CD4-positive, alpha-beta T cell treated with Interleukin-10 for 1 hour (primary cell): ENCODE measurements at places on chromosomes 1 and 21.

DNA sequence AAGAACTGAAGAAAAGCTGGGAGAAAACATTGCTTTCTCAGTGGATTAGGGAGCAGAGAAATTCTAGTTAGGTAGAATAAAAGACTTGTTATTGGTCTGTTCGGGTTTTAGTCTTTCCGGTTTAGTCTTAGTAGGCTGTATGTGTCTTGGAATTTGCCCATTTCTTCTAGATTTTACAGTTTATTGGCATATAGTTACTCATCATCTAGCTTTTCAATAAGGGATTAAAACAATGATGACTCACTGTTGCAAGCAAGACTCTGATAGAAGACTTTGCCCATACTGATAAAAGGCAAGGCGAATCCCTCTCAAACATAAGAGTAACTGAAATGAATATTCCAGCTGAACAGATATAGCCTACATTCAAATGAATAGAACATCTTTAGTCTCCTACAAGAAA lies 62.3 kb downstream of the GPR137B start:
- no peak for DNase-seq

DNA sequence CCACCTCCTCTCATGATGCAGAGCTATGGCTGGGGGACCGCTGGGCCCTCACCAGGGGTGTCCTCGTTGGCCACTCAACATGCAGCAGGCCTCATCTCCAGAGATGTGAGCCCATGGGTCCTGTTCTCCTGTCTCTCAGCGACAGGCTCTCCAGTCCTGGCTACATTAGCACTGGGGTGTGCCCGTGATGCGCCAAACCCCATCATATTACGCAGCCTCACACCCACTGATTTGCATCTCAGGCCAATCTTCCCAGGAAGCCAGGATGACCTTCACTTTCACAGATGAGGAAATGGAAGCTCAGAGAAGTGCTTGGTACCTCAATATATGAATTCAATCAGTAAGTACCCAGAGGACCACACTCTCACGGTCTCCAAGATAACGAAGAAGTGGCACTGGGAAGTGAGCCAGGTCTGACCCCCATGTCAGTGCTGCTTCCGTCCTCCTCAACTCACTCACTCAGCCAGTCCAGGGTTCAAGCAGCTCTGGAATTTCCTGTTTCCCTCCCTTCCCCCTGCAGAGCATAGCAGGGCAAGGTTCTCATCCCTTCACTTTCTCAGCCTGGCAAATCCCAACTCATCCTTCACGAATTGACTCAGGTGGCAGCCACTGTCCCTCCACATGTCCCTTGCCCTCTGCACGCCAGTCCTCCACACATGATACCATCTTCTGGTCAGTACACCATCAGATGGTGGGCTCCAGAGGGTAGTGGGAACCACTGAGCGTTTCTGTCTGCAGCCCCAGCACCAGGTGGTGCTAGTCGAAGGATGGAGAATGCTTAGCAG lies 28.9 kb upstream of the EVA1B start:
- DNase-seq = no peak

DNA sequence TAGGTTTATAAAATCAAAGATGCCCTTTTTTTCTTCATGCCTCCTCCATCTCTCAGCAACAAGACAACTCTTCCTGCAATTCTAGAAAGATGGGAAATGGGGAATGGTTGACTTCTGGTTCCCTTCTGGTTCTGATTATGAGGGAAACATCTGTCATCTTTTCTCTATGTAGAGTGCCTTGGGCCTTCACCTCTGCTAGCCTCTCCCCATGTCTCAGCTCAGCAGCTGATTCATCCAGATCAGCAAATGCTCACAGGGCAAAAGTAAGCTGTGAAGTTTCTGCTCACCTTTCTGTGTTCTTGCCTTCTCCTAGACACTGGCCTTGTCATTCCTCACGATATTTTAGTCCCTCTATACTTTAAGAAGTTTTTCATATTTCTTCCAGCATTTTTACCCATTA lies 17.8 kb upstream of the BECN2 start:
- DNase-seq = no peak

- no peak for DNase-seq
Measured at GRCh38 chr1:168879896-168880734, 151.1 kb upstream of the DPT start.

DNA sequence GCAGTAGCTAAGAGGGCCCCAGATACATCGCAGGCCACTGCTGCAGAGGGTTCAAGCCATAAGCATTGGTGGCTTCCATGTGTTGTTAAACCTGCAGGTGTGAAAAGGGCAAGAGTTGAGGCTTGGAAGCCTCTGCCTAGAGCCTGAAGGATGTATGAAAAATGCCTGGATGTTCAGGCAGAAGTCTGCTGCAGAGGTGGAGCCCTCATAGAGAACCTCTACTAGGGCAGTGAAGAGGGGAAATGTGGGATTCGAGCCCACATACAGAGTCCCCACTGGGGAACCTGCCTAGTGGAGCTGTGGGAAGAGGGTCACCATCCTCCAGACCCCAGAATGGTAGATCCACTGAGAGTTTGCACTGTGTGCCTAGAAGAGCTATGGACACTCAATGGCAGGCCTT lies 30.6 kb upstream of the ADGRL4 start:
- no peak for DNase-seq

DNA sequence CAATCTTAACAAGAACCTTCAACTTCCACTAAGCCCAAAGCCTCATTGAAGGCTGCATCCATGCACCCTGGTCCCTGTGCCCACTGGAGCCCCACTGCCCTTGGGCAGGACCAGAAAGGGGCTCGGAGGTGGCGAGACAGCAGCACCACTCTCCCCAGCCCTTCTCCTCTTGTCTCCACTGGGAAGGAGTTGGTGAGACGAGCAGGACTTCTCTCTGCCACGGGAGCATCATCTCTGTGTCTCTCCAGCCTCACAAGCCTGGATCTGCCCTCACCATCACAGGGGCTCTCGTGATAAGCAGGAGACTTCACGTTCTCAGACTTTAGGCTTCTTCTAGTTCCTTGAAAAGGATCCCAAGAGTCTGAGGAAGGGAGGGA lies 7.2 kb upstream of the ETV3L start:
- no peak for DNase-seq

GRCh38 chr1:160579216-160579701 lies at the start of gene CD84:
TSS of gene CD84 (minus strand) at chr1:160579496. CDS start at chr1:160579437, 59 bp downstream.
- DNase-seq = peak; percentile 38

GRCh38 chr1:223662943-223663342 lies 2.6 kb downstream of the CAPN8 start:
- no peak for DNase-seq

GRCh38 chr1:24190983-24191461 lies 3.9 kb upstream of the IFNLR1 start:
- no peak for DNase-seq

- DNase-seq = no peak
Measured at GRCh38 chr1:32091591-32091990, 16.3 kb upstream of the KPNA6 start.

DNA sequence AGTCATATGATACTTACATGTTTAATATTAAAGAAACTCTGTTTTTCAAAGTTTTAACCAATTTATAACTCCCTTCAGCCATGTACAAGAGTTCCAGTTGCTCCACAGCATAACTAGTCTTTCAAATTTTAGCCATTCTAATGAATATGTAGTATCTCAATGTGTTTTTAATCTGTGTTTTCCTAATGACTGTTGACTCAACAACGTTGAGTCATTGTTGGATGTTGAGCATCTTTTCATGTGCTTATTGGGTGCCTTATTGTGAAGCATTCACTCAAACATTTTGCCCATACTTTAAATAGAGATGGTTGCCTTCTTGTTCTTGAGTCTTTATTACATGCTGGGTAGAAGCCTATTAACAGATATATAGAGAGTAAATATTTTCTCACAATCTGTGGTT lies 240.2 kb upstream of the LYPLAL1 start:
- no peak for DNase-seq

DNA sequence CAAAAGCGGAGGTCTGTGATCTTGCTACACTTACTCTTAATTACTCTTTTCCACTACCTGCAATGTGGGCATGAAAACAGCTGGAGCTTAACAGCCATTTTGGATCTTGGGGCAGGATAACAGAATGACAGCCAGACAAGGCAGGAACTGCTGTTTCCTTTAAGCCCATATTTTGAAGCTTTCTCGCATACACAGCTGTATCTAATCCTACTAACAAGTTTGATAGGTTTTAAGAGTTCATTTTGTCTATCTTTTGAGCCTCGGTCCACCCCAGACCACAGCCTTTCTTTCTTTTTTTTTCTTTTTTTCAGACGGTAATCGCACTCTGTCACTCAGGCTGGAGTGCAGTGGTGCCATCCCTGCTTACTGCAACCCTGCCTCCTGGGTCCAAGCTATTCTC lies 42.4 kb upstream of the CRB1 start:
- DNase-seq = no peak

- DNase-seq = no peak
Measured at GRCh38 chr1:61092642-61093041, 10.3 kb downstream of the NFIA start.

DNA sequence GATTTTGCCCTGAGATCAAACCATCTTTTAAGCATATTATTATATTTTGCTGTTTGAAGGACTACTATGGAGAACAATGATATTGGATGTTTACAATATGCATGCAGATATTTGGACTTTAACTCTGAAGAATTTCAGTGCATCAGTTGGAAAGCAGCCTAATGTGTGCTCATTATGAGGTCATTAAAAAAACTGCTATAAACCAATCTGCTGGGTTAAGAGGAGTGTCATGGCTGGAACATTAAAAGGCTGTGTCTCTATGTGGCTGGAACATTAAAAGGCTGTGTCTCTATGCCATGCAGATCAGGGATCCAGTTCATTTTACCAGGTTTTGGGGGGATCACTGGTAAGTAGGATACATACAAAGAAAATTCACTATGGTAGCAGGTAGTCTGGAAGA lies 77.6 kb downstream of the SPATA46 start:
- no peak for DNase-seq

DNA sequence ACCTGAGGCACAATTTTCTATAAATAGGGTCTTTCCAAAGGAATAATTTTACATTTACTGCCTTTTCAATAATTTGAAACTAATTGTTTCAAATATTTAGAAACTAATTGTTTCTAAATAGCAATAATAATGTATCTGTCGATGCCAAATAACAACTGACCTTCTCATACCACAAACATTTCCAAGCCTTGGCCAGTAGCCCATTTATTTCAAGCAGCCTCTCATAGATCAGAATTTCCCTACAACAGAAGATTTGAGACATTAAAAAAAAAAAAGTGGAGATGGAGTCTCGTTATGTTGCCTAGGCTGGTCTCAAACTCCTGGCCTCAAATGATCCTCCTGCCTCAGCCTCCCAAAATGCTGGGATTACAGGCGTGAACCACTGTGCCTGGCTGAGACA lies 2.1 kb upstream of the GFI1 start:
- DNase-seq = no peak

DNA sequence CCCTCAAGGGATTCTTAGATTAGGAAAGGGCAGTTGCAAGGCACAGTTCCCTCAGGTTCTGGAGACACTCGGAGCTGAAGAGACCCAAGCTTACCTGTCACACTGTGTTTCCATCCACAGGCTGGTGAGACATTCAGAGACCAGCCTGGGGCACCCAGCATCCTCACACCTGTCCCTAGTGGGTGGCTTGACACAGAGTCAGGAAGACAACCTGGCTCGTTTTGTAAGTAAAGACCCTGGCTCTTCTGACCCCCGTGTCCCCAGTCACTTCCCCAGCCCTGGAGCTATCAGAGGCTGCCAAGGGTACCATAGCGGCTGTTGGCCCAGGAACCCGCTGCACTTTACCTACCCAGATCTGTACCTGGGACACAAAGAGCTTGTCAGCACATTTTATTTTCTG lies 409.8 kb downstream of the MATN1 start:
- DNase-seq = no peak

- no peak for DNase-seq
Measured at GRCh38 chr1:248857749-248858095, 1.2 kb downstream of the ZNF692 start.

DNA sequence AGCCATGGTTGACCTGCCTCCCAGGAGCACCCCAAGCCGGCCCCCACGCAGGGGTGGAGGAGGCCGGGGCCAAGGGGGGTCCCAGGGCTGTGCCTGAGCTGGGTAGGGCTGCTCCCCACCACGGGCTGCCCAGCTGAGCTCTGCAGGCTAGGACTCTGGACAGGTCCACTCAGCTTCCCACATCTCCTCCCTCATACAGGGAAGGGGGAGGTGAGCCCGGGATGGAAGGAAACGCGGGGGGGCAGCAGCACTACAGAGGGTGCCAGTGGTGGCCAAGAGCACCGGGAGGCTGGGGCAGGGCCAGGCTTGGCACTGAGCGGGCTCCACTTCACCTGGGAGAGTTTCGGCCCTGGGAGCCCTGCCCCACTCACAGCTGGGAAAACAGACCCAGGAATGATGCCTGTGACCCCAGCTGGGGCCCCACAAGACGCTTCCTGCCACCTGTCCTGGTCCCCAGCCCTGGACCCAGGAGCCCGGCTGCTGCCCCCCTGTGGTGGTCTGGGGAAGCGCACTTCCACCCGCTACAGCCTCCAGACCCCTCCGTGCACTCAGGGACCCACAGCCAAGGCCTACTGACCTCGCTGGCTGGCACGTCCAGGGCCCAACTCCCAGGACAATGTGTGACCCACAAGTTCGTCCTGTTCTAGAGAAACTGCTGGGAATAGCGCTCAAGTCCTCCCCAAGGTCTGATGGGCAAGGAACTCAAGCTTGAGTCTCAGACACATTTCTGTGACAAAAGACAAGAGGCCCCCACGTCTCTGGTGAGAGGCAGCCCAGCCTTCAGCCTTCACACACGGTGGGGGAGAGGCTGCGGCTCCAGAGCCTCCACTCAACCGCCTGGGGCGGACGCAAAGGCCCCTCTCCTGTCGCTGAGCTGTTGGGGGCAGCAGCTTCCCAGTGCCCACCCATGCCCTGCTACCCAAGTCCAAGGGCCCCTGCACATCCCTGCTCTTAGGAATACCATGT lies 3.0 kb downstream of the AURKAIP1 start:
- peak; percentile 79 for DNase-seq

DNA sequence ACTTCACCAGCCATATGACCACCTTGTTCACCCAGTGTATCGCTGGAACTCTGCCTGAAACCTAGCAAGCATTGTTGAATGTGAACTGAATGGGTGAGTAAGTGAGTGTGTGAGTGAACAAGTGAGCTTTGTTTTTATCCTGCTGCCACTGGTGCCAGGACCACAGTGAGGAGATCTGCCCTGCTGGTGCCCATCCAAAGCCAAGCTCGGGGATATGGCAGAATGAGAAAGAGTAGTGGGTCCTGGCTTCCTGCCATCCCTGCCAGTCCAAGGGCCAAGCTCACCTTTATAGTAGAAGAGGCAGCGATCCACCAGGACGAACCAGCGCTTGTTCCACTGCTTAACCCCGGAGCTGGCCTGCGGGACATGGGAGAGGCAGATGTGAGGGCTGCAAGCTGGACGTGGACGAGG lies 53.4 kb upstream of the GOLT1A start:
- DNase-seq = no peak

DNA sequence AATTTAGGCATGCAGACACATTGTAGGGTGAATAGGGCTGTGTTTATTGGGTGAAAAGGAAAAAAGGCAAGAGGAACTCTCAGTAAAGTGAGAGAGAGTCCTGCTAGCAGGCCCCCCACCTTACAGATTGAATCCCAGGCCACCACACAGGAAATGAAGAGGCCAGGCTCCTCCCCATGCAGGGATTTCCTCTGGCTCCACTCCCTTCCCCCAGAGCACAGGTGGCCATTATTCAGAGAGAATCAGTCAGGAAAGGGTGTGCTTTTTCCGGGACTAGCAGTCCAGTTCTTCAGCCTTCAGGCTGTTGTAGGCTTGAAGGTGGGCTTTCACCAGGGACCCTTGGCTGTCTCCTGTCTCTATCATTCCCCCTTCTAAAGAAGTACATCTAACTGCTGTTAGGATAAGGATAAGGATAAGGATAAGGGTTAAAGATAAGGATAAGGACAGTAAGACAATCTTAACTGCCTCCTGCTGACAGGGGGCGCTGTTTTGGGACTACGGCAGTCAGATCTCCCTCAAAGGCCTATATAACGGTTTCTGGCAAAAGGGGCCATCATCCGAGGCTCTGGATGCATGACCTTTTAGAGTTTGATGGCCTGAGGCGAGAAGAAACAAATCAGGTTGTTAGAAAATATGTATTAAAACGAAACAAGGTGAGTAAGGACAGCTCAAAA lies 26.3 kb downstream of the ZNF648 start:
- peak; percentile 8 for DNase-seq
